ENCODE measurements at places on chromosomes 2 and 18. TPM values are rescaled to one million over a fixed set of nuclear protein-coding genes. Genes with fewer than 3 reads are reported as not detected.

GRCh38 chr2:31060397-31060796, 77.8 kb downstream of the GALNT14 start:
- no peaks in the 10 kb centered on the region for H3K4me1 ChIP-seq
- no peak overlapping the region for H3K4me3 ChIP-seq
- DNase-seq = no peak
- no peak overlapping the region for H3K27ac ChIP-seq

RNF125 gene
- total RNA-seq = 0.63 TPM

DNA sequence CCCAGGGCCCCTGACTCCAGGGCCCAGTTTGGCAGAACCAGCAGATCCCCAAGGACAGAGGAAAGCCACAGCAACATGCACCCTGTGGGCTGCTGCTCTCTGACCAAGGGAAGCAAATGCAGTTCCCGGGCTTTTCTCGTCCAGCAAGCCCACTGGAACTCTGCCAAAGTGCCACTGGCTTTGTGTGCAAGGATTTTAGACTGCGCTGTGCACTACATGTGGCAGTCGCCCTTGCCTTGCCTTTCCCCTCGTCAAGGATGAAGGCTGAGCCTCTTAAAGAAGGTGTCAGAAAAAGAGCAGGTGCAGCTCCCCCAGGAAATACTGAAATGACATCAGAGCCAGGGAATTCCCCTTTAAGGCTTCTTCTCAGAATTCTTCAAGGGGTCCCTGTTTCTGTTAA, 199.2 kb downstream of the TFCP2L1 start:
- H3K4me1 ChIP-seq = peaks cover 4% of the 10 kb centered on the region
- H3K4me3 ChIP-seq = no peak overlapping the region
- peaks cover 23% of the 10 kb centered on the region for H3K27me3 ChIP-seq
- H3K27ac ChIP-seq = no peak overlapping the region
- no peaks in the 10 kb centered on the region for H3K36me3 ChIP-seq
- no peak for DNase-seq

GRCh38 chr2:177353187-177353478, 39.4 kb upstream of the AGPS start:
- DNase-seq = no peak
- H3K27me3 ChIP-seq = no peaks in the 10 kb centered on the region
- H3K4me1 ChIP-seq = peaks cover 9% of the 10 kb centered on the region
- peak overlapping the region; percentile 70 for H3K27ac ChIP-seq
- H3K4me3 ChIP-seq = no peak overlapping the region

GRCh38 chr2:239189711-239190131, 211.1 kb downstream of the HDAC4 start:
- DNase-seq = no peak
- H3K4me3 ChIP-seq = no peak overlapping the region
- H3K27me3 ChIP-seq = no peaks in the 10 kb centered on the region
- H3K27ac ChIP-seq = no peak overlapping the region

Measured in mesothelial cell of epicardium (in vitro differentiated cells).